ENCODE measurements at places on chromosomes 11 and 22.

GRCh38 chr11:79461666-79462645 lies 21.1 kb upstream of the TENM4 start:
- no peak for DNase-seq

DNA sequence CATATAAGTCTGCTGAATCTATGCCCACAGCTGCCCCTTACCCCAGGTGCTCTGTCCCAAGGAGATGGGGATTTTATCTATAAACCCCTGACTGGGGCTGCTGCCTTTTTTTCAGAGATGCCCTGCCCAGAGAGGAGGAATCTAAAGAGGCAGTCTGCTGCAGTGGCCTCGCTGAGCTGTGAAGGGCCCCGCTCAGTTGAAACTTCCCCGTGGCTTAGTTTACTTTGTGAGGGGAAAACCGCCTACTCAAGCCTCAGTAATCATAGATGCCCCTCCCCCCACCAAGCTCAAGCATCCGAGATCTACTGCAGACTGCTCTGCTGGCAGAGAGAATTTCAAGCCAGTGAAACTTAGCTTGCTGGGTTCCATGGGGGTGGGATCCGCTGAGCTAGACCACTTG lies 7.4 kb upstream of the SCGB1D4 start:
- DNase-seq = no peak

DNA sequence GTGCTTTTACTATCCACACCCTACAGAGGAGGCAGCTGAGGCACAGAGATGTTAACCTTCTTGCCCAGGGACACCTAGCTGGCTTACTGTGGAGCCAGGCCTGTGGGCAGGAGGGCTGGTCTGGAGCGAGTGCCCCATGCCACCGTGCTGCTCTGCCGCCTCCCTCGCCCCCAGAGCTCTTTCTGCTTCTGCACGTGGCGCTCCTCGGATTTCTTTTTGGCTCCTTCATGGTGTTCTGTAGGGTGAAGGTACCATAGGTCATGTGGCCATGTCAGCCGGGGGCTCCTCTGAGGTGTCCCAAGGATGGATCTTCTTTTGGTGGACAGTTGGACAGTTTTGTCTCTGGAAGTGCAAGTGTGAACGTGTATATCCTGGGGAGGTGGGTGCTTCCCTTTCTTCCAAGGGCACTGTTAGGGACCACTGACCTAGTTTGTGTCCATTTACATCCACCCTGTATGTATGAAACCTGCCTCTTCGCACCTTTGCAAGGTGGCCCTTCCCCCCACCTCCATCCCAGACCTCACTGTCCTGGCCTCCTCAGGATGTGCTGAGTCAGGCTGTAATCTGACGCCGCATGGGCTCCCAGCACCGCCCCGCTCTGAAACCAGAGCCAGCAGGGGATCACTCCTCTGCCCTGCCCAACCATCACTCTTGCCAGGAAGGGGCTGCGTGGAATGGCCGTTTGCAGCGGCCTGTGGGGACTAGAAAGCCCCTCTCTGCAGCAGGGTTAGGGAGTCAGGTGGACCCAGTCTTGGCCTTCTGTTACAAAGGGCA lies 31.7 kb downstream of the POLR3H start:
- no peak for DNase-seq

DNA sequence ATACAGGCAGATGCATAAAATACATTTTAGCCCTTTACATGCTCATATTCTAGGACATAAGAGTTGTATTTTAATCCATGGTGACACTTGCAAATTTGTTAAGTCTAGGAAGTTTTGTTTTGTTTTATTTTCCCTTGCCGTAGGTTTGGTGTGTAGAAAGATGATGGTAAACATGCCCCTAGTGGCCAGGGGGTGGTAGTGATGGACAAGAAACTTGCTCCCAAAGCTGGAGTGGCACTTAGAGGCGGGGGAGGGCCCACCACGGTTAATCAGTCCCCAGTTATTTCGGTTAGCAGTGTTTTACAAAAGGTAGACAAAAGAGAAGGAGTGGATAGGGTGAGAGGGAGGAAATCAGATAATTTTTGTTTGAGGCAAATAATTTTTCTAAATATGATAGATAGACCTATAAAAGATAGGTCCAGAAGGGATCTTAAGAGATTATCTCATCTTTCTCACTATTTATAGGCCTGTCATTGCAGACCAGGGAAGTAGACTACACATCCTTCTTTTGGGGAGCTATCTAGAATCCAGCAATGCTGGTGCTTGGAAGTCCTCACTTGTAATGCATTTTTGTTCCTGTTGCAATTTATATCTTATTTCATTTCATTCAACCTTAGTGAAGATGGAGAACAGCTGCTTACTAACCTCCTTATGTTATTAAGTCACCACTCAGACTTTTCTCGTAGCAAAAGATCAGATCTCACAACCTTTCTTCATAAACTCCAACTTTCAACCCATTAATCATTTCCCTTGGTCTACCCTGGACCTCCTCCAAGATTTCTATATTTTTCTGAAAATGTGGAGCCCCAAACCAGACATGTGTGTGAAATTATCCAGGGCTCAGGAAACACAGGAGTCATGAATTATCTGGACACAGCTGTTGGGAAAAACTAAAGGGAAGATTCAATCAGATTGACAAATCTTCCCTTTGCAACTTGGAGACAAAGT lies 5.9 kb upstream of the BDNF start:
- DNase-seq = no peak

DNA sequence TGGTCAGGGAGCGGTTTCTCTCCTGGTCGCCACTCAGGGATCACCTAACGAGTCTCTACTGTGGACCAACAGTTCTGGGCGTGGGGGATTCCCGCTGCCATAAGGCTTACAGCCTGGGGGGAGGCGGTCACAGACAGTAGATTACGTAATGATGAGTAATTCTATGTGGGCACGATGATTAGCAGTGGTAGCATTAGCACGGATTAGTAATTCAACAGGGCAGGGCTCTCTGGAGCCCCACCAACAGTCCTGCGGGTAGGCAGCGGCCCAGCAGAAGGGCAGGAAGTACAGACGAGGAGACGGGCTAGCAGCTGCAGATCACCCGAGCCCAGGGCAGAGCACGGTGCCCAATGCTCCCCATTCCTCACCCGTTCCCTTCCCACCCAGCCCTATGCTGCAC lies 3.6 kb downstream of the SHISAL1 start:
- DNase-seq = no peak

DNA sequence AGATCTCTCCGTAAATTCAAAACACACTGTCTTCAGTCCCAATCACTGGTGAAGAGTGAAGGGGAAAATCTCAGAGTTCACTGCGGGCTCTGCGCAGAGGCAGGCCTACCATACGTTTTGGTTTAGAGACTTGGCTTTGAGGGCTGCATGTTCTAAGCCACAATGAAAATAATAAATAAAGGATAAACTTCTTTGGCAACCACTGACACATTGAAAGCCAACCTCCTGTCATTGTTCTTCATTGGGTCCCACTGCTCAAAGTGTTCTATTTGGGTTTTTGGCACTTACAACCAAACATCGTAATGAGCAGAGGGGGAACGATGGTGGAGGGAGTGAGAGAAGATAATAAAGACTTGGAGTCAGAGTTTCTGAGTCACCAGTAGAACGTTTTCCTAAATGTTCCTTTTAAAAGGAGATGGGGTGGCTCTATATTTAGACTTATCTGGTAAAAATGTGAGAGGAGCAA lies 472.9 kb downstream of the SOX6 start:
- no peak for DNase-seq

- no peak for DNase-seq
Observed at GRCh38 chr11:35016916-35017315, 100.5 kb downstream of the PDHX start.

All from CD4-positive, alpha-beta T cell treated with Interleukin-21 for 1 hour (primary cell).